ENCODE measurements at places on chromosomes 5 and 9.

- peak; percentile 47 for DNase-seq
Measured at GRCh38 chr5:57298985-57299491, 125.2 kb downstream of the GPBP1 start.

- DNase-seq: no peak
Measured at GRCh38 chr5:116571568-116572349, 2.9 kb downstream of the SEMA6A start.

DNA sequence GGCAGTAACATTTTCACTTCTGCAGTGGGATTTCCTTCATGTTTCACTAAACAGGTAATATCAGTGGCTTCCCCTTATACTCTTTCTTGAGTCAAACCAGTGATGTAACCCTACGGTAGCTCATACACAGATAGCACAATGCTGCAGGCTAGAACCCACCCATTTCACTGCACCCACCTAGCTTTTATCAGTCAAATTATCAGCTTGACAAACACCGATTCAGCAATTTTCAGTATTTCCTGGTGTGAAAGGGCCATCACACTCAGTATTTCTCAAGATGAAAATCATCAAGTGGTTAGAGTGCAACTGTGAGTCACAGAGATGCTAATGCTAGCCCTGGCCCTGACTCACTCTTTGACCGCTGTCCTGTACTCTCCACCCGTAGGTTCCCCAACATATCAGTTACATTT is 242.3 kb upstream of the PTGER4 start:
- peak; percentile 44 for DNase-seq

GRCh38 chr5:157677931-157678330 is 6.6 kb downstream of the C5orf52 start:
- DNase-seq: no peak

DNA sequence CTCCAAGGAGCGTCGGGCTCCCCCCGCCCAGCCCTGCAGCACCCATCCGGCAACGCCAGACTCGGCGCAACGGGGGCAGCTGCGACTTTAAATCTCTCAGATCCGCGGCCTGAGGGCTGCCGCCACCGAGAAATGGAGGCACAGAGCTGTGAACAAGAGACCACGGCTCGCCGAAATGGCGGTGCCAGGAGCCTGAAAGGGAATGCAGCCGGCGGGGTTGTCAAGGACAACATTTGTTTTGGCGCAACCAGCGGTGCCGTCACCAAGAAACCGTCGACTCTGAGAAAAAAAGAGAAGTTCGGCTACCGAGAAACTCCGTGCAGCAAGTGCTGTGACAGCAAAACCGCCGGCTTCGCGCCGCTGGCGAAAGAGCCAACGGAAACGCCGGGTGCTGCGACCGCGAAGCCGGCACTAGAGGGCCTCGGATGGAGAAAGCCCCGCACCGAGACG is 2.1 kb upstream of the ANXA2R start:
- peak; percentile 72 for DNase-seq

DNA sequence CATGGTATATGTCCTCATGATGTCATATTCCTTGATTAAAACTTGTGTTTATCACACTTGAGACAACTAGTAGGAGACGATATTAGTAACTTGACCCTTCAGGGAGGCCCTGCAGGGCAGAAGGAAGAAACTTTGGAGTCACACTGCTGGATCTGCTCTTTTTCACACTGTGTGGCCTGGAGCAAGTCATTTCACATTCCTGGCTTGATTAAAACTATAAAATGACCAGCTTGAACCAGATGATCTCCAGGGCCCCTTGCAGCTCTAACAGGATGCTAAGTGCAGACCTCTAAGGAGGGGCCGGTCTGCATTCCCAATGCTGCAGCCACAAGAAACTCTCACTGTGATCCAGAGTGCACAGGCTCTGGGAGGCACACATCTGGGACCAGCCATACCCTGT is 146.4 kb upstream of the ZNF366 start:
- DNase-seq: no peak

DNA sequence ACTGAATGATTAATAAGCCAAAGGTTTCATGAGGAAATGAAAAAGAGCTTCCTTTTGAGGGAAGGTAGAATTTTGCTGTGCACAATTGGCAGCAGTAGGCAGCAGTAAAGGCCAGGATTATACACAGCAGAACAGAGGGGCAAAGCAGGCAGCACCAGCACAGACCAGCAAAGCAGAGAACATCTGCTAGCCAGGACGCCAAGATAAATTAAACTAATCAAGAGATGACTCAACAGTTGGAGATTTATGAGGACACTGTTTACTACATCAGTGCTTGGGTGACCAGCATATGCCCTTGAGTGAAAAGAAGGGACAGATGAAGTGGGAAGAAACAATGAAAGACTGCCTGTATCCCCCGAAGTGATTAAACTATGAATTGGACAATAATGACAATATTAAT is 871.4 kb upstream of the CDH10 start:
- no peak for DNase-seq

DNA sequence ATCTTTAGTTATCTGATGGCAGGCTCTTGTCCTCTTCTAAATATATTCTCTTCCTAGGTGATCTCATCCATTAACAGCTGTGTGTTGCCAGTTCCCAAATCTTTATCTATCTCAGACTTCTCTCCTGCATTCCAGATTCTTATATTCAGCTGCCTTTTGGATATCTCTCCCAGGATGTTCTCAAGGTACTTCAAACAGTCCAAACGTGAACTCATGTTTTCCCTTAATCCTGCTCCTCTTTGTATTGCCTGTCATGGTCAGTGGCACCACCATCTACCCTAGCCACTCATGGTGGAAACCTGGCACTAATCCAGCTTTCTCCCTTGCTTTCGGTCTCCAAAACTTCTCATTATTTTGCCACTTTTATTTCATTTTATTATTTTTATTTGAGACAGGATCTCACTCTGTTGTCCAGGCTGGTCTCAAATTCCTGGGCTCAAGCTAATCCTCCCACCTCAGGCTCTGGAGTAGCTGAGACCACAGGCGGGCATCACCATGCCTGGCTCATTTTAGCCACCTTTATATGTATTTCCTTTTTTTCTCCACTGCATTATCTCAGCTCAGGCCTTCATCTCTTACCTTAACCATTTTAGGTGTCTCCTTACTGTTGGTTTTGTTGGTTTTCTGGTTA is 3.8 kb downstream of the ZFYVE16 start:
- DNase-seq: no peak
